ENCODE measurements at places on chromosomes 5 and 9. TPM values are rescaled to one million over a fixed set of nuclear protein-coding genes. Genes with fewer than 3 reads are reported as not detected.

Gene GABBR2
- not detected for total RNA-seq

Gene FBXO4
- 20.2 TPM for total RNA-seq

Gene AJM1
- 5.6 TPM for total RNA-seq

Gene SPATA9
- not detected for total RNA-seq

DNA sequence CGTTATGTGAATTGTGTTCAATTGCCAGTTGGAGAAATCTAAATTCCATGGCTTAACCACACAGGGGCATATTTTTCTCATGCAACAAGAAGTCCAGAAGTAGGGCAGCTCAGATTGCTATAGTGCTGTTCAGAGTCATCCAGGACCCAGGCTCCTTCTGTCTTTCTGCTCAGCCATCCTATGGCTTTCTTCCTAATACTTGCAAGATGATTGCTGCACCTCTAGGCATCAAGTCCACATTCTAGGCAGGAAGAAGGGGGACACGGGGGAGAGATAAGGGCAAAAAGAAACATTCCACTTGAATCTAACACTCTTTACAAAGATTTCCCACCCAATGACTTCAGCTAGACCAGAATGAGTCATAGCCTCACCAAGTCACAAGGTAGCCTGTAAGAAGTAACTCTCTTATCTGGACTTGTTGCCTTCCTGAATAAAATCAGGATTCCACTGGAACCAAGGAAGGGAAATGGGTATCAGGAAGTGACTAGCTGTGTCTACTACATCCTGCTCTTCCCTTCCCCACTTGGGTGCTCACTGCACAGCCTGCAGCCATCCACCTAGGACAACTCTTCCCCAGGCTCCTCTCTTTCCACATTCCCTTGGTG, 5.3 kb downstream of the ERAP2 start:
- DNase-seq: peak; percentile 13

DNA sequence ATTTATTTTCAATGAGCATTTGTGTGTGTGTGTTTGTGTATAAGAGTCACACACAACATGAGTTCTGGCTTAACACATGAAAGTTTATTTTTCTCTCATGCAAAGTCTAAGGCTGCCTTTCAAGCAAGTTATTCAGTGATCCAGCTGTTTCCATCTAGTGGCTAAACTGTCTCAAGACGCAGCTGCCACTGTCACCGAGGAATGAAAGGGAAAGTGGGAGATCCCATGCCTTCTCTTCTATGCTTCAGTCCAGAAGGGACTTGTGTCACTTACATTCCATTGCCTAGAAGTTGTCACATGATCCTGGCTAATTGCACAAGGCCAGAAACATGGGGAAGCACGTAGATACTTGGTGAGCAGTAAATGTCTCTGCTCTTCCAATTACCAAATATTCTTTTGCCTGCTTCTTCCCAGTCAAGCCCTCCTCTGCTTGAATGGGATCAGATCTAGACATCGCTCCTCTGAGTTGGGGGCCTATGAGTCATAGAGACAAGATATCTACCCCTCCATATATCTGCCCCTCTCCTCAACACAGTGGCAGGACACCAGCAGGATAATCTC, 30.4 kb upstream of the SLIT3 start:
- DNase-seq: no peak

DNA sequence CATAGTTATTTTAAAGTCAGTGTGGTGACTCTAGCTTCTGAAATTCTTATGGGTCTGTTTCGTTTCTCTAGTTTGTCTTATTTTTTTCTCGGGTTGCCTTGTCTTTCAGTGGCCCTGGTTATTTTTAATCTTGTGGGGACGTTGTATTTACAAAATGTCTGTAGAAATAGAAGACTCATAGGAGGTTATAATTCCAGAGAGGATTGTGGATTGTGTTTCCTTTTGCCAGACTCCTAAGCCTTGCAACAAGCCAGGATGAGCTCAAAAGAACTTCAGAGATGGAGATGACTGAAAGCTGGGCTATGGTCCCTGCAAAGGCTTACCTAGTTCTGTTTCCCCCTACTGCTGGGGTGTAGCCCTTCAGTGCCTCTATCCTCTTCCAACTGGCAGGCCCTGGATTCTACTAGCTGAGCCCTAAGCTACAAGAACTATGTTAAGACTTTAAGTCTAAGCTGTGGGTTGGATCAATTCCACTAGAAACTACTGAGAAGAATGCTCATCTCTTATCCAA, 32.2 kb upstream of the LECT2 start:
- no peak for DNase-seq

GRCh38 chr5:105460721-105461120, 1898.1 kb upstream of the NUDT12 start:
- no peak for DNase-seq

- peak; percentile 70 for DNase-seq
Measured at GRCh38 chr9:90998573-90998972, 197.0 kb downstream of the SYK start.

DNA sequence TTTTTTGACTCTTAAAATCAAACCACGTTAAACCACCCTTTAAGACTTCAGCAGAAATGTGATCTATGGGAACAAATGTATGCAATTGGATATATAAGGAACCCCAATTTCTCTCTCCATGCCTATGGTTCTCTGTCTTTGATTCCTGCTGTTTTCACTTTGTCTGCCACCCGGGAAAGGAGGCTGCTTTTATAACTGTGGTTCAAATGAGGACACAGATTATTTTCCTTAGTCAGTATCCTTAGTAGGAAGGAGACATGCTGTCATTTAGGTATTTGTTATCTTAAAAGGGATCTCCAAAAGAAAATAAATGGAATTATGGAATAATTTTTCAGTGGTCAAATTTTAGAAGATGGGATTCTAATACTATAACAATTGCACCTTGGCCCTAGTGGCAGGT, 176.1 kb upstream of the NREP start:
- no peak for DNase-seq

GRCh38 chr9:21995666-21996398, 1.2 kb downstream of the CDKN2B-AS1 start:
- DNase-seq: no peak

DNA sequence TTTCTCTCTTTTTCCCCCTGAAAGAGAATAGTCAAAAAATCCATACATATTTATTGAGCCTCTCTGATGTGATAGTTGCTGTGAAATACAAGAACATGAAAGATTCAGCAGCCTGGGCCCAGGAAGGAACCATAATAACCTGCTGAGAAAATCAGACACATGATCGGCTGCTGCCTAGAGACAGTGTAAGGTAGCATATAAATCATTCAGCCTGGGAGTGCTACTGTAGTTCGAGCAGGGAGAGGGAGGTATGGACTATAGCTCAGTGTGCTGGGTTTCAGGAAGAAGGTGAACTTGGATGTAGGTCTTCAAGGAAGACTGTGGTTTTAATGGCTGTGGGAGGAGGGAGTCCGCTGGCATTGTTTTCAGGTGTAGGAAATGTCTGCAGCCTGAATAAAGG, 469.1 kb downstream of the RAB3C start:
- DNase-seq: no peak

DNA sequence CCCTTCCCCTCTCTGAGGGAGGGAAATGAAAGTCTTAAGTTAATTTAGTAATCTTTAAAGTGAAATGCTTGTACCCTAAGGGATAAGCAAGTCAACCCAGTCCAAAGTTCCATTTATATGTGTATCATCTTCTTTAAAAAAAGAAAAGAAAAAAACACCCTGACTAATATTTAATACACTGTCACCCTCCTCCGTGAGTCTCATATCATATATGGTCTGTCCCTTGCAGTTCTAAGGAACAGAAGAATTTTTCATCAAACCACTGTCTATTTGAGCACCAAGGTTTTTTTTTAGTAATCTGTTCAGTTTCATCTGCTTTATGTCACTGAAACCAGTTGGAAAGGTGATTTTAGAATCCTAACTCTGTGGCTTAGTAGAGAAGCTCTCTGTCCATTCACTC, 15.2 kb downstream of the TNIP1 start:
- no peak for DNase-seq

GRCh38 chr9:136686794-136687711, at the start of gene AGPAT2:
TSS of gene AGPAT2 (minus strand) at chr9:136687457. CDS start at chr9:136687357, 100 bp downstream.
- peak; percentile 47 for DNase-seq

DNA sequence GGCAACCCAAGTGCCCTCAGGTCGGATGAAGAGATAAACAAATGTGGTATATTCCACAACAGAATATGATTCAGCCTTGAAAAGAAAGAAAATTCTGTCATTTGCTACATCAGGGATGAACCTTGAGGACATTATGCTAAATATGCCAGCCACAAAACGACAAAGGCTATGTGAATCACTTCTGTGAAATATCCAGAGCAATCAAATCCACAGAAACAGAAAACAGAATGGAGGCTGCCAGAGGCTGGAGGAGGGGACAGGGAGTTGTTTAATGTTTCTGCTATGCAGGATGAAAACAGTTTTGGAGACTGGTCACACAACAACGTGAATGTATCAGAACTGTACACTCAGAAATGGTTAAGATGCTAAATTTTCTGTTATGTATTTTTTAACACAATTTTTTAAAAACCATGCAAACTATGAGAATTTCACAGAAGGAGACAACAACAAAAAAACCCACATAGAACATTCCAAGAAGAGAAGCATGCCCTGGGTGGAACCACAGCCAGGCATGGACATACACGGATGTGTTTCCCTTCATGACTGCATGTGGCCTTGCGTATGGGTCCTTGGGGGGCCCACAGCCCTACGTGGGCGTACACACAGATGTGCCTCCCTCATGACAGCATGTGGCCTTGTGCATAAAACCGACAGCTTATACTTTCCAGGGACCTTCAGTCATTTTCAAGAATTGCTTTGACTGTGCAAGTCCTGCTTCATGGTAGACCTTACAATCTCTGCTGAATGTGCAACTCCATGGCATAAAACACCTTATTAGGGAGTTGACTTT, 146.7 kb downstream of the ROR2 start:
- DNase-seq: no peak

- no peak for DNase-seq
Measured at GRCh38 chr5:38413696-38414095, 142.8 kb downstream of the LIFR start.

DNA sequence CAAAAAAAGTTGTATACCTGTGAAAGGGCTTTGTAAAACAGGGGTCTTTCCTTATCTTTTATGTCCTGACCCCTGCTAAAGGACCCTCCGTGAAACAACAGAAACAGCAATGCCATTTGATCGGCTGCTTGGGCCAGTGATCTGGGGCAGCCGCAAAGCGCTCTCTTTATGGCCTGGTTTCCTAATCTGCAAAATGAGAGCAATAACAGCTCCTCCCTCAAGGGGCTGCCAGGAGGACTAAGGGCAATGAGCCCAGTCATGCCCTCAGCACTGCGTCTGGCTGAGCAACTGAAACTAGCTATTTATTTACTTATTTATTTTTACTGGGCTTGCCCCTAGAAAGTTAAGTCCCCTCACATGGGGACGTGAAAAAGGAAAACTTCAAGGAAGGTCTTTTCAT, 18.3 kb downstream of the CMBL start:
- DNase-seq: peak; percentile 52

Measured in MCF 10A (cell line).